ENCODE measurements at places on chromosomes 6 and 20.

DNA sequence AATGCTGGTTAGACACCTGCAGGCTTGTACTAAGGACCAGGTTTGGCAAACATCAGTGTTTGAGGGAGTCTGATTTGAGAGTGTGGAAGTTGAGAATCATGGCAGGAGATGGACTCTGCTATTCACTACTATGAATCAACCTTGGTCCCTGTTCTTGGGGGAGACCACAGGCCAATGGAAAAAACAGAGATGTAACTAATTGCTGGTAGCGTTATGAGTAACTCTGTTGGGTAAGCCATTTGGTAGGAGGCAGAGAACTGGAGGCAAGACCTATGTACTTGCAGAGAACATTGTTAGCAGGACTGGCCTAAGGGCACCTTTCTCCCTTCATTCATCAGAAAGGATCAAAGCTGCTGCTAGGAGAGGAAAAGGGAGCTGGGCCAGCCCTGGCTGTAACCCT is 8.3 kb upstream of the WFDC2 start:
- no peak for ATAC-seq

DNA sequence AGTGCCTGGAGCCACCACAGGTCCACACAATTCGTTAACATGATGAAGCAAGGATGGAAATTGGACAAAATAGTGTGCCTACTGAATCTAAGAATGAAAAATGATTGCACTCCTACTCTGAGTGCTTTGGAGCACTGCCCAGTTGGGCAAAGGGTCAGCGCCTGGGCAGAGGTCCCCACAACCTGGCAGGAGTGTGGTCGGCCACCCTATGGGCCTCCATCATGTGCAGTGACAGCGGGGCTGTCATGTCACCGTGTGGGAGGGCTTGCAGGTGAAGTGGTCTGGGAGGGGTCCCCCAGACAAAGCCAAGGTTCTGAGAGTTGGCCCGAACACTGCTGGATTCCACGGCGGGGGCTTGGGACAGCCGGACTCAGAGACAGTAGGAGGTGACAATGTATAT is 36.2 kb upstream of the CD93 start:
- ATAC-seq = no peak

GRCh38 chr20:46555370-46555956 is 5.0 kb upstream of the OCSTAMP start:
- ATAC-seq = no peak

GRCh38 chr20:8530022-8530421 is 398.0 kb downstream of the PLCB1 start:
- ATAC-seq = no peak

DNA sequence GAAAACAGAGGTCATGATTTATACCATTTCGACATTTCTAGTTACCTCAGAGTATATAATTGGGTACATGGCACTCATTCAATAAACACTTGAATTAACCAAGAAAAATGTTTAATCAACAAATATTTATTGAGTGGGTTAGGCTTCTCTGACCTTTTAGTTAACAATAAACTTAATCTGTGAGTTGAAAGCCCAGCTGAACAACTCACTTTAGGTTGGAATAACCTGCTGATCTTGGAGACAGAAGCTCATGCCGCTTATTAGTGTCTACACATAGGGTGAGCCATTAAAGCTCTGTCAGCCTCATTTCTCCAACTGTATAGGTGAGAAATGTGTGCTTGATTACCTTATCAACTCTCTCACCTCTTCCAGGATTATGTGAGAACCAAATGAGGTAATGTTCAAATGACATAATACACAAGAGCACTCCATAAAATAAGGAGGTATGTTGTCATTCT is 98.2 kb upstream of the DTNBP1 start:
- no peak for ATAC-seq

- ATAC-seq = peak; percentile 94
Observed at GRCh38 chr6:3913077-3913957, 64.1 kb downstream of the FAM50B start.

GRCh38 chr20:23823111-23823510 is 3.4 kb downstream of the CST2 start:
- ATAC-seq = no peak

- ATAC-seq = no peak
Observed at GRCh38 chr6:169291646-169292337, 38.1 kb upstream of the THBS2 start.

DNA sequence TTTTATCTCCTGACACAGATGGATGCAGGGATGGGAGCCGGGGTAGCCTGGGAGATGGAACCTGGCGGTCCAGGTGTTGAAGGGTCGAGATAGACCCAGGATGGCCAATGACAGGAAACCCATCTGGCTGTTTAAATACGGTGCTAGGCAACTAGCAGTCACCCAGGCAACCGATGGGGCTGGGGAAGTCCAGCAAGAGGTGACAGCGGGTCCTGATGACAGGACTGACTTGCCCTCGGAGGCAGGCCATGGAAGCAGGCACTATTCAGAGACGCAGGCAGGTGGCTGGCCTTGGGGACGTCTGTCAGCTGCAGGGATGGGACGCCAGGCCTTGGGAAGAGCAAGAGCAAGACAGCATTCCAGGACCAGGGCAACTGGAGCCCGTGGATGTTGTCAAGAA is 135.4 kb upstream of the RALGAPA2 start:
- no peak for ATAC-seq

DNA sequence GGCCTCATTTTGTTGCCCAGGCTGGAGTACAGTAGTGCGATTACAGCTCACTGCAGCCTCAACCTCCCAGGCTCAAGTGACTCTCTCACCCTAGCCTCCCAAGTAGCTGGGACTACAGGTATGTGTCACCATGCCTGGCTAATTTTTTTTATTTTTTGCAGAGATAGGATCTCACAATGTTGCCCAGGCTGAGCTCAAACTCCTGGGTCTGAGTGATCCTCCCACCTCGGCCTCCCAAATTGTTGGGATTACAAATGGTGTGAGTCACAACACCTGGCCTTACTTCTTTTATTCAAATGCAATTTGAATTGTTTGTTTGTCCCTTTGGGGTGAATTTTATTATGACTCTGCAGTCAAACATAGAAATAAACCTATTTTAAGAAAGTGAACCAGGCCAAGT is 131.7 kb upstream of the SLC22A16 start:
- no peak for ATAC-seq

- peak; percentile 36 for ATAC-seq
Observed at GRCh38 chr6:119308048-119308570, 41.5 kb downstream of the MAN1A1 start.

- ATAC-seq = no peak
Observed at GRCh38 chr6:89927264-89927663, 33.0 kb downstream of the GJA10 start.

DNA sequence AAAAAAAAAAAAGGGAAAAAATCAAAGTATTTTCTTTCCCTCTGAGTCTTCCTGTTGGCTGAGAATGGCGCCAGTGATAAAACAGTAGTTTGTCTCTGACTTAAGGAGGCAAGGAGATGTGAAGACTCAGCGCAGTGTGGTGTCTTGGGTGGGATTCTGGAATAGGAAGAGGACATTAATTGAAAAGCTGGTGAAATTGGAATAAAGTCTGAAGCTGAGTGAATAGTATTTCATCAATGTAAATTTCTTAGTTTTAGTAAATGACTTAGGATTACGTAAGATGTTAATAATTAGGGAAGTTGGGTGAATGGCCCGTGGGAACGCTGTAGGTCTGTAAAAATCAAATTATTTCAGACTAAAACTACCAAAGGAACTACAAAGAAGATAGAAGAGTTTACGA is 122.8 kb upstream of the ZNF217 start:
- no peak for ATAC-seq

GRCh38 chr6:106522562-106523250 is 106.6 kb downstream of the RTN4IP1 start:
- no peak for ATAC-seq

GRCh38 chr6:159788753-159789376 is 537 bp downstream of the TCP1 start:
- no peak for ATAC-seq

GRCh38 chr6:109478841-109479624 is 4.0 kb downstream of the ZBTB24 start:
- no peak for ATAC-seq

DNA sequence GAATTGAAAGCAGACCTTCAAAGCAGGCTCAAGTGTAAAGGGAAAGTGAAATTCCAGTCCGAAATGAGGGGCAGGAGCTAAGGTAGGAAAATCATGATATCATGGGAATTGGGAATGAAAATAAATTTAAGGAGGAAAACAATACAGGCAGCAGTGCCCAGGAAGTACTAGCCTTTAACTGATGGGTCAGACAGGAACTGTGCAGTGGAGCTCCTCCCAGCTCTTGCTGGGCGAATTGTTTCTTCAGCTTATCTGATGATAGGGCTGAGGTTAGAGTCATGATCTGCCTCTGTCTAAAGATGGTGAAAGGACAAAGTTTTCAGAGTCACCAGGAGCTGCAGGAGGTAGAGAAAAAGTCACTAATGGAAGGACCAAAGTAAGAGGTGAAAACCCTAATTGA is 457.9 kb upstream of the PTCHD4 start:
- ATAC-seq = no peak

DNA sequence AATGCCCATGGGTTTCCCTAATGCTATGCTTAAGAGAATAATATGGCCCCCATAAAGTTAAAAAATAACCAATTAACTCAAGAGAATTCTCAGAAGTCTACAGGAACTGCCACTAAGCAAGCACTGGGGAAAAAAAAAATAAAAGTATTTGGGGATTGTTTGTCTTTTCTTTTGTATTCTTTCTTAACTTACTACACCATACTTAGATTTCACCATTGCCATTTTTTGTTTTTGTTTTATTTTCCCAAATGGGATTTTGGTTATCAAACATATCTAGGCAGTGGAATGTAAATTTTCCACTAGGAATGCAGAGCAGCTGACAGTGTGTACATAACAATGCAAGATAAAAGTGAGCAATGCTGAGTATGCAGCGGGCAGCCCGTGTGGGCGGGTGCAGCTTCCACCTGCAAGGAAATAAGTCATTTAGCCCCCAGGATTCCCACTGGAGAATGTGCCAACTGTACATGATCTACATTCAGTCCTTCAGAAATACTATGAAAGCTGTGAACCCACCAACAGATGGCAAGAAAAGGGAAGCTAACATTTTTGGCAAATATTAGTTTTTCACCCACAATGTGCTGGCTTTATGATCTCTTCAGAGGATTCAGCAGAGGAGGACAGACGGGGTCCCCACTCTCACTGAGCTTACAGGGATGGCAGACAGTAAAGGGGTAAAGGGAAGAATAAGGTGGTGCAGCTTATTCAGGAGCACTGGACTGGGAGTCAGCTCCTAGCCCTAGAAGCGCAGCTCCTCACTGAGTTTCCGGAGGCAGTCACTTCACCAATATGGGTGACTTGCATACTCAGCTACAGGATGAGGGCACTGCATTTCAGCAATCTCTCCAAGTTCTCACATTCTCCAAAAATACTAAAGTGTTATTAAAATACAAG is 44.4 kb downstream of the DCDC2 start:
- ATAC-seq = no peak

GRCh38 chr6:16727996-16728395 is 33.3 kb downstream of the ATXN1 start:
- ATAC-seq = peak; percentile 46

- ATAC-seq = no peak
Observed at GRCh38 chr6:113457198-113457597, 399.9 kb upstream of the MARCKS start.

Data from gastroesophageal sphincter (tissue), 4 donors.